ENCODE measurements at places on chromosomes 7 and 10.

GRCh38 chr7:32253299-32253698, 183.1 kb upstream of the PDE1C start:
- no peak for DNase-seq

DNA sequence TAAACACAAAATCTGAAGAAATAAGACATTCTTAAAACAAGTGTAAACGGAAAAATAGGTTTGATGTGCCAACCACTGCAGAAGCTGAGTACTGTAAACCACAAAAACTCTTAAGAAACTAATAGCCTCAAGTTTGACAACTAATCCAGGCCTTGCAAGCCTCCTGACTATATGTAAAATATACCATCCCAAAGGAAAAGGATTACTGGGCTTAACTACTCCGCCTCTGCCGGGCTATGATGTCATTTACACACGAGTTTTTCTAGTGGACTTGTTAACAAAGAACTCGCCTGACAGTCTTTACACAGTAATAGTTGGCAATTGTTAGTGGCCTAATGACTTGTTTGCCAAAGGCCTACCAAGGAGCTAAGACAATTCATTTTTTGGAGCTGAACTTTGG, 2.1 kb downstream of the KIF5B start:
- peak; percentile 67 for DNase-seq

DNA sequence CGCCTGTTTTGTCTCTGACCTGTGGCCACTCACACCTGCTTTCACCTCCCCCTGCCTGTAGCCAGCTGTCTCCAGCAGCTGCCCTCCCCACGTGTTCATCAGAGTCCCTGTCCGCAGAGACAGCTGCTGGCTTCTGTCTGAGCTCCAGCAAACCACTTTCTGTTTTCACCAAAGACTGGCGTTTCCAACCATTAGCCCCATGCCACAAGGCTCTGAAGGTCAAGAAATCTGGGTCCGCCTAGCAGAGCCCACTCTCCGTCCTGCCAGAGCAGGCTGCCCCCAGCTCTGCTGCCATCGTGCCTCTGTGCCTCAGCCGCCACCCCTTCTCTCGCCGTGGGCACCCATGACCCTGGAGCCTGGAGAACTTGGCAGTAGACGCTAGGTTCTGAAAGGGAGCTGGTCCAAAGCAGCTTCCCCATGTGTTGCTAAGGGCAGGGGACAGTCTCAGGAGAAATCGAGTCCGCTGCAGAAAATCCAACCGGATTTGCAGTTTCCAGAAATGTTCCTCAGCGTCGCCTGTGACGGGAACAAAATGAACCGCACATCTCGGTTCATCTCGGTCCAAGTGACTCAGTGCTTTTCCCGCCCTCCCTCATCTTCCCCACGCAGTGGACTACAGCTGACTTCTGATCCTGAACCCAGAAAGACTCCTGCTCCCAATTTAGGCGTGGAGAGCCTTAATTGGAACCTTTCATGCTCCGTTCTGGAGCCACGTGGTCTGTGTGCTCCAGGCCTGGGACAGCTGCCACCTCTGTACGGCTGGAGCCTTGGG, 28.0 kb downstream of the TMEM120A start:
- DNase-seq, result no peak

- DNase-seq, result no peak
Observed at GRCh38 chr10:116417821-116418220, 9.8 kb upstream of the PNLIPRP3 start.

- DNase-seq, result no peak
Observed at GRCh38 chr10:113335592-113335991, 217.3 kb upstream of the HABP2 start.

- no peak for DNase-seq
Observed at GRCh38 chr10:123149568-123150270, 1.8 kb downstream of the HMX2 start.

- no peak for DNase-seq
Observed at GRCh38 chr10:85642082-85642420, 724.5 kb downstream of the GRID1 start.

DNA sequence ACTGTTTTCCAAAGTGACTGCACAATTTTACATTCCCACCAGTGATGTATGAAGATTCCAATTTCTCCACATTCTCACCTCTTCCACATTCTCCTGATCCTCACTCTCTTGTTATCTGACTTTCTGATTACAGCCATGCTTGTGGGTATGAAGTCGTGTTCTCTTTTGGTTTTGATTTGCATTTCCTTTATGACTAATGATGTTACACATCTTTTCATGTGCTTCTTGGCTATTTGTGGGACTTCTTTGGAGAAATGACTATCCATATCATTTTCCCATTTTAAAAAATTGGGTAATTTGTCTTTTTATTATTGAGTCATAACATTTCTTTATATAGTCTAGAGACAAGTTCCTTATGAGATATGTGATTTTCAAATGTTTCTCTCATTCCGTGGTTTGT, 10.5 kb upstream of the GIMAP8 start:
- no peak for DNase-seq

DNA sequence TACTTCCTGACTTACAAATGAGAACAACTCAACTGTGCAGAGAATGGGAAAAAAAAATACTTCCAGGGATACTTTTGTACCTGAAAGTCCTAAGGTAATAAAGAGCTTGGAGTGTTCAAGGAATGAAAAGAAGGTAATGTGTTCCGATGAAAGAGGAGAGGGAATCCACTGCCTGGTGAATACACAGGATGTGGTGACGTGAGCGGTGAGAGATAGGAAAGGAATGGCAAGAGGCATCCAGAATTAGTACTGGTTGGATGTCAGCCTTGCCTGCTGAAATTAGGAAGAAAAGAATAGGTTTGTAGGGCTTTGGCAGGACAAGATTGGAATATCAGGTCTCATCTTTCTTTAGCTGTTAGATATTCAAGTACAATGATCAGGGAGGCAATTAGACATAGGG, 347.7 kb downstream of the POM121L12 start:
- DNase-seq, result no peak

GRCh38 chr7:30933124-30933974, 21.7 kb downstream of the AQP1 start:
- DNase-seq, result no peak

- peak; percentile 81 for DNase-seq
Observed at GRCh38 chr7:154928136-154929005, 74.6 kb downstream of the PAXIP1 start.

DNA sequence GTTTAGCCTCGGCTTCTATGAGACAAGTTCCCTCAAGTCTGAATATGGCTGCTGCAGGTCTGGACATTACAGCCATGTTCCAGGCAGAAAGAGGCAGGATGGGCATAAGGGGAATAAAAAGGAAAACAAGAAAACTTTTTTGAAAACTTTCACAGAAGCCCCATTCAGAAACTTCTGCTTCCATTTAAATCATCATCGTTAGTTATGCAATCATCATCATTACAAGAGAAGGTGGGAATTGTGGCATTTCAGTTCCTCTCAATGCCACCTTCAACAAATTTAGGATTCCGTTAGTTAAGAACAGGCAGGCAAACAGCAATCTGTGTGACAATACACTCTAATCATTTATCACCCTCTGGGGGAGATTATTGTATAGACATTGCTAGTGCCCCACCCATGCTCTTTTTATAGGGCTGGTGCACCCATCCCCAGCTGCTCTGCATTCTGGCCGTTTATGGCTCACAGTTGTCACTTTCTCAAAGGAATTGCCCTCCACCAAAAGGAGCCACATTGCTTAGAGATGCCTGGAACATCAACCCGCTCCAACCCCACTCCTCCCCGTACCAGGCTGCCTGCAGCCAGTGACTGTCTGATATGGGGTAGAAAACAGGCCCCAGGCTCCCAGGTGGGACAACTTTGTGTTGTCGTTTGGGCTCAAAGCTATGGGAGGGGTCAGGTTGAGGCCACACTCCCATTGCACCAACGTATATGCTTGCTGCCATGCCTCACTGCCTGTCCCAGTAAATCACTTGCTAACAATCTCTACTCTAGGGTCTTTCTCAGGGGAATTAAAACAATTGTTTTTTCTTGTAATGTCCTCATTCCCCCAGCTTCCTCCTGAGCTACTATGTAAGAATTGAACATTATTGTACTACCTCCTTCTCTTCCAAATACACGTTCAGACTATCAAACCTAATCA, 24.2 kb downstream of the ITGB8 start:
- DNase-seq, result no peak

DNA sequence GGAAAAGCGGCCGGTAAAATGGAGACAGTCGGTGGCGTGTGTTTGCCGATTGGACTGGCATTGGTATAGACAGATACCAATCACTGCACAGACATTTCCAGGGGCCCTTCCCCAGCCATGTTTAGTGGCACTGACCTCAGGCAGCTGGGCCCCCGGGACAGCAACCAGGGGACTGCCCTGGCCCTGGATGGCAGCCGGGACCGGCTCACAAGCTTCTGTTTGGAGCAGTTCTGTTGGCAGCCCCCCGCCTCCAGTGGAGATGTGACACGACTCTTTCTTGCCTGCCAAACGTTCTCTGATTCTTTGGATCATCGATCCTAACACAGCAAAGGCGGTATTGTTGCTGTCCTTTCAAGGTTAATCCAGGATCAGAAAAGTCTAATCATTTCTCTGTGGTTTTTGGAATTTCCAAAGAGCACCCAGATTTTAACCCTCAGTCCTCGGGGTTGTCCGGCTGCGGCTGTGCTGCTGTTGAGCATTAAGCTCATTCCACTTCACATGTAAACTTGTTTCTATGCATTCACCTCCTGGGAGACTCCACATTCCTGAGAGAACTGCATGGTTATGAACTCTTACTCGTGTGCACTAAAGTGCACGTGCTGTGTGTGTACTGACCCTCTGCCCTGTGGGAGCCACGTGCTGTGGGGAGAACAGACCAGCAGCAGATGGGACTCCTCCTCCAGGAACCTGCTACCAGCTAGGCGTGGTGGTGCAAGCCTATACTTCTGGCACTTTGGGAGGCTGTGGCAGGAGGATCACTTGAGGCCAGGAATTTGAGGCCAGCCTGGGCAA, 46.0 kb downstream of the FOXK1 start:
- DNase-seq, result no peak

- peak; percentile 29 for DNase-seq
Observed at GRCh38 chr10:32388258-32389027, 41.5 kb upstream of the EPC1 start.

GRCh38 chr7:30521532-30521931, 16.9 kb upstream of the GGCT start:
- no peak for DNase-seq

DNA sequence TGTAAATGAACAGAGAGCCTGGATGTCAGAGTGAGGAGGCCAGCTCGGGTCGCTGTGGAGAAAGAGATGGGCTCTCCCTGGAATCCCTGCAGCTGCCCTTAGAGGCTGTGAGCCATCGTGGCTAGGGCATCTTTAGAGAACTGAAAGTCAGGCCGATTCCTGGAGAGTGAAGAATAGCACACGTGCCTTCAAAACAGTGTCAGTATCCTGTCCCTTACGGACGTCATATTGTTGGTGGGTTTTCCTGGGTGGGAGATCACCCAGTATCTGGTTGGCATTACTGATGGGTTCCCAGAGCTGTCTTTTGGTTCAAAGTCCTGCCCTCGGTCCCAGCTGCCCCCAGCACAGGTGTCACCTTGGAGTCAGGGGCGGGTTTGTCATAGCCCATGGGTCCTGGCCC, 25.3 kb downstream of the IKZF1 start:
- DNase-seq, result no peak

DNA sequence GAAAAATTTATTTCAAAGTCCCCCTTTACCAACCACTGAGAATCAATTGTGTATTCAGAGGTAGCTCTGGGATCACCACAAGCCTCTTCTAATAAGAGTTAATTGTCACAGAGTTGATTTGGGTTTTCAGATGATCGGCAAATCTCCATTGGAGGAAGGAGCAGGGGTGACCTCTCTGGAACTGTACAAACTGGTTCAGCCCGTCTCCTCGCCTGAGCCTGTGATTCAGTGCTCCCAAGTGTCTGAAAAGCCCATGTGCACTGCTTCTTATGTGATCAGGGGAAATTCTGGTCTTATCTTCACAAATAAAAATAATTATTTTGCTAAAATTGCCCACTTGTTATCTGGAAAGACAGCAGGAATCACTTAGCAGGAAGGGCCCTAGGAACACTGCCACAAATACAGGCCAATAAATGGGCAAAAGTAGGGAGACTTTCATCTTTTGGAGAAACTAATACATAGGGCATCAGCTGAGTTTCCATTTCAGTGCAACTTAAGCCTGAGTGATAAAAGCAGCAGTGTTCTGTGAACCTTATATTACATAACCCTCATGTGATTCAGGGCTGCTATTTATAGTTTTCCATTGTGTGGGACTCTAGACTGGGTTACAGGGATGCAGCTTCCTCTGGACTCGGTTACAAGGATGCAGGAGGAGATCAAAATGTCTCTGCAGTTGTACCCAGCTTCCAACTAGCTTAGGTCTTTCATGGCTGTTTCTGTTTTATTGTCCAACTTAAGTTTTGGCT, 32.3 kb downstream of the CDK1 start:
- DNase-seq, result peak; percentile 58

DNA sequence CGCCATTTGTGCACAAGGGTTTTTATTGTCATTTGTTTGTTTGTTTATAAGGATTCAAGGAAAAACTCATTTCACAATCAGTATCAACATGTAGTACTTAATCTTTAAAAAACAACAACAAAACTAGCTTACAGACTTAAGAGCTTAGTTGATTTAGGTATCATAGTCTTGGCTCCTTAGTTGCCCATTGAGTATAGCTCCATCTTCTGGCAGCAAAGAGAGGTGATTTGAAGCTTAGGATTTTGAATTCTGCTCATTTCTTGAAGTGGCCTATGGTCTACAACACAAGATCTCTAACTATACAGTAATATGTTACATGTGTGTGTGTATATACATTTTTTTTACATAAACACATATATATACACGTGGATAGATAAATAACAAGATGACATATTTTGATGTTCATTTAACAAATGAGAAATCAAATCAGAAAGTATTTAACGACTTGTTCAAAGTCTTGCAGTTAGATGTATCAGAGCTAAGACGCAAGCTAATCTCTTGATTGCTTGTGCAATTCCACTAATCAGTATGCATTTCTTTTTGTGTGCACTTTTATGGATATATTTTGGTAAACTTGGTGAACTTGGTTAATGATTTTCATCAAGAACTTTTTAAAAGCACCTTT, 307.3 kb downstream of the CAMK1D start:
- DNase-seq, result no peak

GRCh38 chr10:86305521-86305920, 61.1 kb downstream of the GRID1 start:
- DNase-seq, result no peak

- no peak for DNase-seq
Observed at GRCh38 chr7:103446049-103446520, at the start of gene SLC26A5. Gene SLC26A5 (minus strand): TSS chr7:103446207. CDS start chr7:103421514, 24,693 bp downstream.

DNA sequence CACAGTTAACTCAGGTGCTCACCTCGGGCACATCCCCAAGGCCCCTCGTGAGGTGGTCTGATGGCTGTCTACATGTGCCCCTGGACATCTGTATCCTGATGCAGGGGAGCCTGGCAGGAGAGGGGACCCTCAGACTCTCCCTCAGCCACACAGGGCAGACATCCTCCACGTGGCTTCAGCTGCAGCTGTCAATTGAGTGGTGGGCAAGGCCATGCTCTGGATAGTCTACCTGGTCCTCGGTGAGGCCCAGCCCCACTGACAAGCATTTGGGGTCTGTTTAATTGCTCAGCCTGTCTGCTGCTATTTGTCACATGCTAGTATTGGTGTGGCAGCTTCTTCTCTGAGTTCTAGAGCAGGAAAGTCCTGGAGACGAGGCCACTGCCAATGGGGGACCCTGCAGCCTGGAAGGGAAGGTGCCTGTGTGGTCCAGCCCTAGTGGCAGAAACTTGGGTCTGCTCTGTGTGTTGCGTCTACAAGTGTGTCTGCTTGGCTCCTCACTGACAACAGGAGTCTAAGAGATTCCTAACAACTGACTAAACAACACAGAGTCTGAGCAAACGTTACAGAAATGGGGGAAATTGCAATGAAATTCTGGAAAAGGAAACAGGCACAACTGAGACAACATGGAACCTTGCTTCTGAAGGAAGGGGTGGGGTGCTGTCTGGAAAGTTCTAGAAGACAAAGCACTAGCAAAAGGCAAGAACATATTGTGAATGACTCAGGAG, 59.3 kb upstream of the IGFBP3 start:
- DNase-seq, result no peak

Measured in putamen (tissue), 1 donor.